ENCODE measurements at places on chromosomes 4 and X.

GRCh38 chr4:58219179-58219578, 1109.0 kb upstream of the IGFBP7 start:
- DNase-seq: no peak
- H3K4me3 ChIP-seq: no peak overlapping the region
- H3K36me3 ChIP-seq: no peaks in the 10 kb centered on the region
- H3K27ac ChIP-seq: no peak overlapping the region
- H3K27me3 ChIP-seq: no peaks in the 10 kb centered on the region
- no peaks in the 10 kb centered on the region for H3K4me1 ChIP-seq

DNA sequence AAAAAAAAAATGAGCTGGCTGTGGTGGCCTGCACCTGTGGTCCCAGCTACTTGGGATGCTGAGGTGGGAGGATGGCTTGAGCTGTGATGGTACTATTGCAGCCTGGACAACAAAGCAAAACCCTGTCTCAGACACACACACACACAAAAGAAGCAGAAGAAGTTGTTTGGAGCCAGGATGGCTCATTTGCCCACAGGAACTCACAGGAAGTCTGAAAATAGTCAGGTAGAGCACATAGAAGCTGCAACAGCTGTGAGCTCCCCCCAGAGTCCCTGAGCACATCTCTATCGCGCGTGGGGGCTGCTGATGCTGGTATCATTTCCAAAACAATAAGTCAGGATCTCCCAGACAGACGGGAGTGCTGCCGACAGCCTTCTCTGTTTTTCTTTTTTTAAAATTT, 13.4 kb upstream of the DHRSX start:
- H3K27ac ChIP-seq: no peak overlapping the region
- H3K27me3 ChIP-seq: no peaks in the 10 kb centered on the region
- H3K4me3 ChIP-seq: no peak overlapping the region
- H3K36me3 ChIP-seq: no peaks in the 10 kb centered on the region
- DNase-seq: no peak

GRCh38 chr4:142081025-142081424, 444.6 kb downstream of the IL15 start:
- no peak for DNase-seq
- no peak overlapping the region for H3K27ac ChIP-seq
- no peaks in the 10 kb centered on the region for H3K27me3 ChIP-seq
- no peak overlapping the region for H3K4me3 ChIP-seq
- H3K36me3 ChIP-seq: peaks cover 21% of the 10 kb centered on the region
- no peaks in the 10 kb centered on the region for H3K4me1 ChIP-seq

DNA sequence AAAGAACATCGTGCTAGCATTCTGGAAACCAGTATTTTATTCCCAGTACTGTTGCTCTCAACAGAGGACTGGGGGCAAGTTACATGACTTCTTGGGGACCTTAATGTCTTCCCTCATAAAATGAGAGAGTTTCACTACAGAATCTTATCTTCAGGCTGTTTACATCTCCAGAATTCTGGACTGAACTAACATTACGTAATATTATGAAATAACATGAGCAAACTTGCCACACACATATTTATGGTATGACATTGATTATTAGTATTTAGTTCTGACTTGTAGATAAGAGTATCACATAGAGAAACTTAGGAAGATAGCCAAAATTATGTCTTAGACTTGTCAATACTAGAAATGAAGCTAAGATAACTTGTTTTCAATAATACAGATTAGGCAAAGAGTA, 68.0 kb downstream of the NFKB1 start:
- H3K36me3 ChIP-seq: peaks cover 78% of the 10 kb centered on the region
- no peaks in the 10 kb centered on the region for H3K27me3 ChIP-seq
- H3K4me1 ChIP-seq: peaks cover 70% of the 10 kb centered on the region
- H3K27ac ChIP-seq: no peak overlapping the region
- no peak for DNase-seq
- no peak overlapping the region for H3K4me3 ChIP-seq

DNA sequence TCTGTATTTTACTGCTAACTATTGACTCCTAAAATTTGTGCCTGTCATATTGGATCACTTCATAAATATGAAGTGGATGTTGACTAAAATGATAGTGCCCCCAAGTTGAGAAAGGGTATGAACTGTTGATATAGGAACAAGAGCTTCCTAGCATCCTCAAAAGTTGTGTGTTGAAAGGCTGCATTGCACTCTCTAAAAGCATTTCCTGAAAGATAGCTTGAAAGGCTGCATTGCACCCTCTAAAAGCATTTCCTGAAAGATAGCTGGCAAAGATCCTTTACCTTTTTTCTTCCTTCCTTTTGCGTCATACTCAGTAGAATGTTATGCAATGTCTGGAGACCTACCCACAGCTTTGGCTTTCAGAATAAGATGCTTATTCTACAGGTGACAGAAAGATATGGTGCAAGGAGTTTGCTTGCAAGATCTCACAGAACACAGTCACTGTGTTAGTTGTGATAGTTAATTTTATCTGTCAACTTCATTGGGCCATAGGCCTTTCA, 274.6 kb upstream of the GALNTL6 start:
- H3K27ac ChIP-seq: no peak overlapping the region
- H3K36me3 ChIP-seq: no peaks in the 10 kb centered on the region
- no peak for DNase-seq
- no peaks in the 10 kb centered on the region for H3K27me3 ChIP-seq
- no peak overlapping the region for H3K4me3 ChIP-seq
- no peaks in the 10 kb centered on the region for H3K4me1 ChIP-seq
